Stimulated activated CD8-positive, alpha-beta memory T cell treated with anti-CD3 and anti-CD28 coated beads, Interleukin-2, amount 100 ng/mL, for 48 hours (primary cell): ENCODE measurements at places on chromosomes 4 and X.

DNA sequence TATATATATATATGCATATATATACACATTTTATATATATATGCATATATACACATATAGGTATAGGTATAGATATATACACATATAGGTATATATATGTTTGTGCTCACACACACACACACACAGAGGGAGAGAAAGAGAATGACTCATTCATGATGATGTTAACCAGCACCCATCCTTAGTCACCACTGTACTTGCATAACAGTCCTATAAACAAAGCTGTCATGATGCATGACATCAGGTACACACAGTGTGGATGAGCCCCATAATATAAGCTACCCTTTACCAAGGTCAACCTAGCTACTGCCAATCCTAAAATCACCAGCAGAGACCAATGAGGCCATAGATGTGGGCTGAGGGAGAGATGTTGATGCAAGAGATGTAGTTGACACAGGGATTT, 1408.0 kb downstream of the RAPGEF2 start:
- no peak for DNase-seq

GRCh38 chr4:182832352-182833120, 84.7 kb downstream of the DCTD start:
- no peak for DNase-seq

GRCh38 chr4:173485164-173485563, 44.9 kb downstream of the HAND2 start:
- DNase-seq, result no peak

DNA sequence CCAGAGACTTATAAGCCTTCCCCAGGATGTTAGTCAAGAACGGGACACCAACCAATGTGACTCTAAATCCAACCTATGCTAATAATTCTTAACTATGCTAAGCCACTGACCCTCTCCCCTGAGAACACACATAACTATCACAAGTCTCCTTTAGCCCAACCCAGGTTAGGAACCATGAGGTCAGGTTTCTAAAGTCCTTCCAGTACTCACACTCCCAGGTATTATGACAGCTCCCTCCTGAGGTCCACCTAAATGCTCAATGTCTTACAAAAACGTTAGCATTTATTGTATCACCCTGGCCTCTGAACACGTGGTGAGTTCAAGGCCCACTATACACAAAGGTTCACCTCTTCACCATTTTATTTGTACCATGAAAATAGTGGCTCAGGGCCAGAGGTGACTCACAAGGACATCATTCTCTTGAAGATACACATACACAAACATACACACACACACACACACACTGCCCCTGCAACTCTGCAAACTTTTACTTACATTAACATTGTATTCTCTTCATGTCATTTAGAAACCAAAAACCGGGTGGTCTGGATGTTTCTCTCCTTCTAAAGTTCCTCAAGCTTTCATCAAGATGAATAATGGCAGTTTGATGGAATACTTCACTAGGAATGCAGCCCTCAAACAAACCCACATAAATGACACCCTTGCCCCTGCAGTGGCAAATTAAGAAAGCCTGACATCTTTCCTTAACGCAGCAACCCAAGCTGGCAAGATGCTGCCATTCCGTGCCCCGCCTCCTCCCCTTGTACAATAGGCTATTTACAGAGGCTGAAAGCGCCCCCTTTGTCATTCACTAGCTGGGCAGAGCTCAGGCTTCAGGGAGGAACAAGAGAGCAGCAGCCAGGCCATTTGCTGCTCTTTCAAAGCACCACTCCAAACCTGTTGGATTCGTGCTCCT, 17.7 kb downstream of the ACSL1 start:
- DNase-seq, result no peak

DNA sequence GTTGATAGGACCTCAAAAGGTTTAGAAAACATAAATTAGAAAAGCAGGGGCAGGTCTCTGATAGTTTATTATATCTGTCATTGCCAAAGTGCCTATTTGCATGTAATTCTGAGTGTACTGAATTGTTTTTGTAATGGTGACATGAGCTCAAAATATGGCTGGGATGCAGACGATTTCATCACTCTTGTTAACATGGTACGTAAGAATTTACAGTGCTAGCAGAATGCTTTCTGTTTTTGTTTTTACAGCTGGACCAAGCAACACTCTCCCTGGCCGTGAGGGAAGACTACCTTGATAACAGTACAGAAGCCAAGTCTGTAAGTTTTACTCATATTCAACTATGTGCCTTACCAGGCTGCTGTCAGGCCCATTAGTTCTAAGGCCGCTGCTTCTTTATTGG, 58.1 kb downstream of the PHEX start:
- no peak for DNase-seq

DNA sequence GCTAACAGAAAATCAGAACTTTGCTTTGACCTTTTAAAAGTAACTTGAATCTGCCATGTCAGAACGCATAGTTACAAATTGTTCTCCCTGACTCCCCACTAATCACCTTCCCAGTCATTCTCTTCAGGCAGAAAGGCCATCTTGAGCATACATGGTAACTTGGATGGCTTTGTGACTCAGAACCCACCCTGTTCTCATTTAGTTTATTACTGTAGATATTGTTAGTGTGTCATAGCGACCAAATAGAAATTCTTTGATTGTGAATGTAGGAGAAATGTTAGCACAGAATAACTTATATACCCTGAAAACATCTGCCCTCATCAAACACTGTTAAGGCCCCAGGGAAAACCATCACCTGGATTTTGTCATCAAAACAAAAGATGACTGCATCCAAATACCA, 382.0 kb downstream of the MAGEB5 start:
- DNase-seq, result no peak

GRCh38 chr4:27181693-27182092, 321.1 kb downstream of the STIM2 start:
- no peak for DNase-seq

DNA sequence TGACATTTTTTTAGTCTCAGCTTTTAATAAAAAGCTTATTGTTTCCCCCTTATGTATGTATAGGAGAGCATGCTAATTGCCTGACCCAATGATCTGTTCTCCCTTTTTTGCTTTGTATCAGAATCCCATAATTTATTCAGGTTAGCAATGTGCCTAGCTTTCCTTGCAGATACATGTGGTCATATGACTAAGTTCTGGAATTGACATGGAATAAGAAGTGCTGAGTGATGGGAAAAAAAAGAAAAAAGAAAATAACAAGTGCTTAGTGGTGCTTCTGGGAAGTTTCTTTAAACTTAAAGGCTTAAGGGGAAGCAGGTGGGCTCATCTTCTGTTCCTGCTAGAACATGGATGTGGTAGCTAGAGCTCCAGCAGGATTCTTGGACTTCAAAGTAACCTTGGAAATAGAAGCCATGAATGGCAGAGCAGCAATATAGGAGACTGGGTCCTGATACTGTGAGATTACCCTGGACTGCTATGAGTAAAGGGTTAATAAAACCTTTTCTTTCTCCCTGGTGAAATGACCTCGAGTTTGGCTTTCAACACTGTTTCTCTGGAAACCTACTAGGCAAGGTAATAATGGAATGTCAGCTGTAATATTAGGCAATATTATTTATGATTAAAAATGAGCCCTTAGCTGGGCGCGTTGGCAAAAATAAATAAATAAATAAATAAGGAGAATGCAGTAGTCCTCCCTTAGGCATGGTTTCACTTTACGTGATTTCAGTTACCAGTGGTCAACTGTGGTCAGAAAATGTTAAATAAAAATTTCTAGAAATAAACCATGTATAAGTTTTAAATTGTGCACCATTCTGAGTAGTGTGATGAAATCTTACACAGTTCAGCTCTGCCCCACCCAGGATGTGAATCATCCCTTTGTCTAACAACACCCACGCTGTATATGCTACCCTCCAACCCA, 16.7 kb upstream of the RBM41 start:
- no peak for DNase-seq

GRCh38 chrX:69616457-69617203, 717 bp downstream of the EDA start:
- no peak for DNase-seq

- DNase-seq, result no peak
These were observed 458.1 kb downstream of the KCTD8 start for GRCh38 chr4:43990551-43990950.

- DNase-seq, result no peak
These were observed 187.6 kb downstream of the MAML3 start for GRCh38 chr4:139966383-139966782.

- no peak for DNase-seq
These were observed 96.6 kb upstream of the DMD start for GRCh38 chrX:33307911-33308354.

GRCh38 chrX:103791228-103791627, 14.6 kb downstream of the PLP1 start:
- no peak for DNase-seq

- no peak for DNase-seq
These were observed 83.2 kb downstream of the FUNDC1 start for GRCh38 chrX:44459501-44459900.

- no peak for DNase-seq
These were observed 10.0 kb downstream of the TMEM164 start for GRCh38 chrX:110012818-110013485.

DNA sequence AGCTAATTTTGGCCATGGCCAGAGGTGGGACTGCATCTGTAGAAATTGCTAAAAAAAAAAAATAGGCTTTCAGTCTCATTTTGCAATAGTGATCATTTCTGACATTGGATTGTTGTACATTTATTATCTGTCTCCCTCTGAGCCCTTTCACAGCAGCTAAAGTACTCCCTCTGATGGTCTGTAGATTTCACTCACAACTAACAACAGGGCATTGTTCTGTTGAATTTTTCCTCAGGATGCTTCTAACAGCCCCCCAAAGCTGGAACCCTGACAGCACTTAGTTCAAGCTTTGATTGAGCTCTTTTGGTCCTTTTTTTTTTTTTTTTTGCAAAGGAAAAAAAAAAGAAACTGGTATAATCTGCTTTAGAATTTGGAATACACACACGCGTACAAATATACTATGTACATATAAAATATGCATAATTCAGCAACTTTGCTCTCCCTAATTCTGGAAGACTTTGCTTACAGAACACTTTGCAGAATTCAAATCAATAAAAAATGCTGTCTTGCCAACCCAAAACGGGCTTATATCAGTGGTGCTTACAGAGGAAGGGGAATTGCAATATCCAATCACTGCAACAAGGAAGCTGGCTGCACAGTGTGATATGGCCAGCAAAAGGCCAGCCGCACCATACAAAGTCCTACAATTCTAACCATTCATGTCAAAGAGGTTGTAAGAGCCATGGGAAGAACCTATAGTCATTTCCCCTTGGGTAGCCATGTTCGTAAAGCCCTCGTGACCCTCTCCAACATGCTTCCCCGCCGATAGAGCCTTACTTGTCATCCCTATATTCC, 406.4 kb downstream of the SMARCA1 start:
- DNase-seq, result no peak

DNA sequence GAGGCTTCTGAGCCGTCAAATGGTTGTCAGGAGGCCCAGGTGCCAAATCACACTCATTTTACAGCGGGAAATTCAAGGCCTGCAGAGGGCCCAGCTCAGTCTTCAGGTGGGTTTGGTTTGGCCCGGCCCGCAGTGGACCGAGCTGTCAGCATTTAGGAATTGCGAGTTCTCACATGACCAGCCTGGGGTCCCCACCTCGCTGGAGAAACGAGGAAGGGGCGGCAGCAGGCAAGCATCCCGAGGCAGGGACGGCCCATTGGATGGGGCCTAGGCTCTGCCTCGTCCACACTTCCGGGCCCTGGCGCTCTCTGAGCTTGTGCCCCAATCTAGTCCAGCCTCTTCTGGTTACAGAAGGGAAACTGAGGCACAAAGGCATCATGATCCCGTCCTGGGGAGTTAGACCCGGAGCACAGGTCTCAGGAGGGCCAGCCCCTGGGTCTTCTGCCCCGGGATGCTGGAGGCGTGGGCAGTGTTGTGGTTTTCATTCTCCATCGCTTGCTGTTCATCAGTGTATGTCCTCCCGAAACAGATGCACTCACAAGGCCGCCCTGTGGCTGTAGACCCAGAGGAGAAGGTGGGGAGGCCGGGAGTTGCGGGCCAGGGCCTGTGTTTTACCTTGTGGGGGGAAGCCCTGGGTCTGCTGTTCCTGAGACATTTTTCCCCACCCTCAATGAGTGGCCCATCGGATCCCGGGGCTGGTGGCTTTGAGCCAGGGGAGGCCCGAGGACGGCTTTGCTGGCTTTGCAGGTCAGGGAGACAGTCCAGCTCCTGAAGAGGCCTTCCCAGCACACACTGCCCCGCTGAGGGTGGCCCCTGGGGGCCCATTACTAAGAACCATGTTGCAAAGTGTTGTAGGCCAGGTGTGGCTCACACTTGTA, 8.9 kb downstream of the PSAPL1 start:
- no peak for DNase-seq

DNA sequence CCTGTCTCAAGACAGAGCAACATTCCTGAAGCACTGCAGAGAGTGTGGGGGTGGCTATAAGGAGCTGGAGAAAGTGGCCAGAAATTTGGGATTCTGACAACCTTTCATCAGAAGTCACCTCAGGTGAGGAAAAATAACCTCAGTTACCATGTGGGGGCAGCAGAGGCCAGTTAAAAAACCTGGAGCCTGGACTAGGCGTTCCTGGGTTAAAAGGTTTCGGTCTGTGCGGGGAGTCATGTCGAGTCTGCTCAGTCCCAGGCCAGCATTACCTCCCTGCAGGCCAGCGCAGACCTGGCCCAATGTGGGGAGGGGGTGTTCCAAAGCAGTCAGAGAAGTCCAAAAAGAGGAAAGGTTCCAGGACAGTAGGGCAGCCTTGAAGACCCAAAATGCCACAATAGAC, 10.9 kb upstream of the NALF2 start:
- DNase-seq, result no peak

GRCh38 chr4:177582992-177583391, 140.8 kb upstream of the AGA start:
- no peak for DNase-seq

DNA sequence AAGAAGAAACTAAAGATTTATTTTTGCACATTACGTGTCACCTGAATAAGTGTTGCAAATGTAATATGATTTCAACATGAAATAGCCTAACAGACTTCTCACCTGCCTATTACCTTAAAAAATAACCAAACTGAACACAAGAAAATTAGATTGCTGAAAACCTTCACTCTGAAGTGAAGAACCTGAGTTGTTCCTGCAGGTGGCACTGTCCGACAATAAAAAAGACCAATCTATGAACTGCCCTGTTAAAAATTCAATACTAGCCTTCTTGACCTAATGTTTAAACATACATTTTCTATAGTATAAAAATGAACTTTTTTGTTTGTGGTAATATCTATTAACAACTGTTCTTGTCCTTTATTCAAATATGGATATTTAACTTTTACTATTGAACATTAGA, 69.2 kb upstream of the PNPLA4 start:
- no peak for DNase-seq

GRCh38 chrX:17005712-17006368, 59.4 kb downstream of the REPS2 start:
- DNase-seq, result no peak

DNA sequence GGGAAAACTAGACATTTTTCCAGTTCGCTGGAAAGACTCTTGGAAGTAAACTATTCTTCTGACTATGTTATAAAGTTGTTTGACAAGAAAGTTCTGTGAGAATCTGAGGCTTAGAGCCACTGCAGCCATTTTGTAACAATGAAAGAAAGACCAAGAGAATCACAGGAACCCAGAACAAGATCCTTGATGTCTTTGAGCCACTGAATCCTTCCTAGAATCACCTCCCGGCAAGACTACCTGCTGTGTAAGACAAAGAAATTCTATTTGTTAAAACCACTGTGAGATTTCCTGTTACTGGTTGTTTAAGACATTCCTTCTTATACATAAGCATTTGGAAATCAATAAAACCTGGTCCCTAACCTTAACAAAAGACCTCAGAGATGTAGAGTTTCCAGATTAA, 175.7 kb upstream of the RASGEF1B start:
- DNase-seq, result no peak
